ENCODE measurements at places on chromosomes 2 and 18.

GRCh38 chr18:34726286-34727004 is 16.3 kb downstream of the DTNA start:
- no peak for DNase-seq

DNA sequence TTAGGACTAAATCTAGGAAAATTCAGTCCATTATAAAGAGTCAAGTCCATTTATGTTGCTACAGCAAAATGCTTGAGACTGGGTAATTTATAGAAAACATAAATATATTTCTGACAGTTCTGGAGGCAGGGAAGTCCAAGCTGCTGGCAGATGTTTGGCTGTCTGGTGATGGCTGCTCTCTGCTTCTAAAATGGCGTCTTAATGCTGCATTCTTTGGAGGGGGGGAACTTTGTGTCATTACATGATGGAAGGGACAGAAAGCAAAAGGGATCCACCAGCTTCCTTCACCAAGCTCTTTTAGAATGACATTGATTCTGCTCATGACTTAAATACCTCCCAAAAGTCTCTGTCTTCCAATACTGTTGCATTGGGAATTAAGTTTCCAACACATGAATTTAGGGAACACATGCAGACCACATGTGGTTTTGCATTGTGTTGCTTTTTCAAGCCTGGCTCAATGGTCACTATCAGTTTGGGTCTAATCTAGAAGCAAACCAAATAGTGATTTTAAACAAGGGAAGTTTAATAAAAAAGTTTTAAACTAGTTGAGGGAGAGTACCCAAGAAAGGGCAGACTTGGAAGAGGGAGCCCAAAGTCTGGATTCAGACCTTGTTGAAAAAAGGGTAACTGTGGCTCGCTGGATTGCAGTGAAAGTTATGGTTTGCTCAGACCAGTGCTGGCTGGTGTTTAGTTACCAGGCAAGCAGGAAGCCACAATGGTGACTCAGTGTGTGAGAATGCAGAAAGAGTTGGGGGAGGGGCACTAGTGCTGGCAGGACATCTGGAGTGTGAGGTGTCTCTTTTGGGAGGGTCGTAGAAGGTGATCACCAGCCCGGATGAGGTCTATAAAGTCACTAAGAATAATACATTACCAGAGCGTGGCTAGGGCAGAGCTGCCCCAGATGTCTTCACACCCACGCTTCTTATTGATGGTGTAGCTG is 30.8 kb downstream of the C18orf54 start:
- DNase-seq: no peak

GRCh38 chr2:118169359-118170005 is 81.2 kb downstream of the INSIG2 start:
- no peak for DNase-seq

DNA sequence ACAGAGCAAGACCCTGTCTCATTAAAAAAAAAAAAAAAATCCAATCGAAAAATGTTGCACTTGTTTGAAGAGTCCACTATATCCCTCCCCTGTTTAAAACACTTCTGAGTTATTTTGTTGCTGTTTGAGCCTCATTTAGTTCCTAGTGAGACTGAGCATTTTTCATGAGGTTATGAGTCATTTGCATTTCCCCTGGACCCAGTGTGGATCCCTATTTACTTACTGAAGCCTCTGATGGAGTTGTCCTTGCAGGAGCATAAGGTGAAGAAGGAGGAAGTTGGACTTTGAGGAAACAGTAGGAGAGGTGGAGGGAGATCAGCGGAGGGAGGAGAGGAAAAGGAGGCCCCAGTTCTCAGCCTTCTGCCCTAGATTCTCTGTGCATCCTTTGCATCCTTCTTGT is 5.1 kb downstream of the CXCR1 start:
- DNase-seq: no peak

GRCh38 chr2:26942543-26943295 is 27.7 kb upstream of the MAPRE3 start:
- peak; percentile 29 for DNase-seq

DNA sequence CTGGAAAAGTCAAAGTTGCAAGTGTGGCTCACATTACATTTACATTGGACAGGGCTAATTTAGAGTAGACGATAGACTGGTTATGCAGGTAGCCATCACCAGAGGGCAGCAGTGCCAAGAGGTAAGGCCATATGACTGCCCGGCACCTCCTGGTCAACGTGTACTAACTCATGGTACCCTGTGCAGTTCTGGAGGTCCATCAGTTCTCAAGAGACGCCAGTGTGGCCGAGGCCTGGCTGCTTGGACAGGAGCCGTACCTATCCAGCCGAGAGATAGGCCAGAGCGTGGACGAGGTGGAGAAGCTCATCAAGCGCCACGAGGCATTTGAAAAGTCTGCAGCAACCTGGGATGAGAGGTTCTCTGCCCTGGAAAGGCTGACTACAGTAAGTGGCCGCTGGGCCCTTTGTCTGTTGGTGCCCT is 65.8 kb upstream of the EML6 start:
- DNase-seq: no peak

Measured in activated naive CD8-positive, alpha-beta T cell treated with anti-CD3 and anti-CD28 coated beads, Interleukin-2, amount 50 U/mL, for 16 hours (primary cell).